Natural killer cell (primary cell): ENCODE measurements at places on chromosomes 3 and 15. TPM values are rescaled to one million over a fixed set of nuclear protein-coding genes. Genes with fewer than 3 reads are reported as not detected.

Gene U2SURP
- 172 TPM for total RNA-seq

DNA sequence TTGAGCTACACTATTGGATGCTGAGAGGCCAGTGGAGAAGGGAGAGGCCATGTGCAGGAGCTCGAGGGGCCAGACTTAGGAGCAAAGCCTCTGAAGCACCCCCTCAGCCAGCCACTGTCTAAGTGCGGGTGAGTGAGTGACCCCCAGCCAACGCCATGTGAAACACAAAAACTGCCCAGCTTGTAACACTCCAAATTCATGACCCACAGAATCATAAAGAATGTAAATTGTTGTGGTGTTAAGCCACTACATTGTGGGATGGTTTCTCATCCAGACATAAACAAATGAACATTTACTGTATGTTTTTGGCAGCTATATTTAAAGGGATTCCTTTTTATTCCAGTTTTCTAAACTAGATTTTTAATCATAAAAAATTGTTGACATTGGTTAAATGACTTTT, 27.2 kb upstream of the TMEM158 start:
- no peak for DNase-seq

DNA sequence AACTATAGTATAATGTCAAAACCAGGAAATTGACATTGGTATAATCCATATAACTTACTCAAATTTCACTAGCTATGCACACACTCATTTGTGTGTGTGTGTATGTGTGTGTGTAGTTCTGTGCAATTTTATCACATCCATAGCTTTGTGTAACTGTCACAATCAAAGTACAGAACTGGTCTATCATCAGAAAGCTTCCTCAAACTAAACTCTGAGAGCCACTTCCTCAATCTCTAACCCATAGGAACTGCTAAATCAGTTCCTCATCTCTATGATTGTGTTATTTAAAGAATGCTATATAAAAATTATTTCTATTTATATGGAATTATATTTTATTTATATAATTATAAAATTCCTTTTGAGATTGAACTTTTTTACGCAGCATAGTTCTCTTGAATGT, 18.1 kb downstream of the LNP1 start:
- no peak for DNase-seq

DNA sequence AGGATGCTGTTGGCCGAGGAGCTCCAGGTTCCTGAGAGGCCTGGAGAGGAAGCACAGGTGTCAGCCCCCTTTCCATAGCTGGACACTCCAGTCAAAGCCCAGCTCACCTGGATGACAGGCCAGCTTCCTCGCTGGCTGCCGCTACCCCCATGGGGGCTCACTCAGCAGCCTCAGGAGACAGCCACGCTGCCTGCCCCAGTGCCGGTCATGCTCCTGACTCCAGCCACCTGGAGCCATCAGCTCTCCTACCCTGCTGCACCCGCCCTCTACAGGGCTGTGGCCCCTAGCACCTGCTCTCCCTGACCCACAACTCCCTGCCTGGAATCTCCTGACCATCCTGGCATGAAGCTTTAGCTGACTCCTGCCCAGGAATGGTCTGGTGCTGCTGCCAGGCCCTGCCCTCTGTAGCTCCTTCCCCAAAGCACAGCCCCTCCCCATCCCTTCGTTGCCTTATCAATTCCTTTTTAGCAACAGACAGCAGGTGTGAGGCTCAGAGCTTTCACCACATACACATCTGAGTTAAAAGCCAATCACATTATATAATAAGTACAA, 94.2 kb downstream of the NUP210 start:
- no peak for DNase-seq

Gene FGF12
- total RNA-seq: not detected

Gene USP8
- 81.0 TPM for total RNA-seq

DNA sequence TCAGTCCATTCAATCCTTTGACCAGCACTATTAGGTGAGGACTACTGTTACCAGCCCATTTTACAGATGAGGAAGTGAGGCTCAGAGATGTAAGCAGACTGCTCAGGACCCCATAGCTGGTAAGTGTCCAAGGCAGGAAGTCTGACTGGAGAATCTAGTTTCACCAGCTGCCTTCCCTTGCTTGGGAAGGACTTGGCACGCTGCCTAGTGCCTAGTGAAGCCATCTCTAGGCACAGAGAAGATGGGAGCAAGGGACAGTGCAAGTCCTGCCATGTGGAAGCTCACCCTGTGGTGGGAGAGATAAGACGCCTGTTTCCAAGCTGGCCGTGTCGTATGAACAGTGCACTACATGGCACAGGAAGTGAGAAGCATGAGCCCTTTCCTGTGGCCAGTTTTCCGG, 111.8 kb upstream of the TMC3 start:
- DNase-seq: no peak

Gene RAB6B
- total RNA-seq: 2.7 TPM

GRCh38 chr3:8490079-8490552, 11.5 kb upstream of the LMCD1 start:
- DNase-seq: no peak

- no peak for DNase-seq
Measured at GRCh38 chr3:120793601-120794000, 51.1 kb downstream of the GTF2E1 start.

Gene GNAT1
- not detected for total RNA-seq

- DNase-seq: no peak
Measured at GRCh38 chr15:58463815-58464650, 32.2 kb downstream of the LIPC start.

Gene CLDN16
- not detected for total RNA-seq

DNA sequence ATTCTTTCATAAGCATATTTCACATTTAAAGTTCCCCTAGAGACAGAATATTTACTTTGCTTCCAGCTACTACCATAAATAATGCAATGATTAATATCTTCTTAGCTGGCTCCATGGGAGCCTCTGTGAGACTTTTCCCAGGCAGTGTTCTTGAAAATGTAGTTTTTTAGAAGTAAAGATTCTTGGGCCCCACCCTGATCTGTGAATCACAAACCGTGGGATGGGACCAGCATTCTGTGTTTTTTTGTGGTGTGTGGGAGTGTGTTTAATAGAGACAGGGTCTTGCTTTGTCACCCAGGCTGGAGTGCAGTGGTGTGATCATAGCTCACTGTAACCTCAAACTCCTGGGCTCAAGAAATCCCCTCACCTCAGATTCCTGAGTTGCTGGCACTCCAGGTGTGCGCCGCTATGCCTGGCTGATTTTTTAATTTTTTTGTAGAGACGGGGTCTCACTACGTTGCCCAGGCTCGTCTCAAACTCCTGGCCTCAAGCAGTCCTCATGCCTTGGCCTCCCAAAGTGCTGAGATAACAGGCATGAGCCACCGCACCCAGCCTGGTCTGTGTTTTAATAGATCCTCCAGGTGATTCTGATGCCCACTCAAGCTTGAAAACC, 83.0 kb downstream of the KLHL25 start:
- no peak for DNase-seq

Gene CELF6
- total RNA-seq: 2.8 TPM

DNA sequence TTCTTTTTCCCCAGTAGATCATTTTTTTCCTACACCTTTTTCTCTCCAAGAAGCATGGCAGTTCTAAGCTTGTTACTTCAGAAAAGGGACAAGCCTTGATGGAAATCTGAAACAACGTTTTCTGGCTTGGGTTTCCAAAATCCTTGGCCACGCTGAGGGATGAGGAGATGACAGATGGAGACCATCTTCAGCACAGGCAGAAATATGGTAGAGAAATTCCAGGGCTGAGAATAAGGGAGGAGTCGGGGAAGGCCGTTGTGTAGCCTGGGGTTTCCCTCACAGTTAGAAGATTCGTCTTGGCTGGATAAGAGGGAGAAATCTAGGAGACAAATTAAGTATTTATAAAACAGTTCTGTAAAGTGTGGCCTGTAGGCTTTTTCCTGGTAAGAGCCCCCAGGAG, 33.9 kb upstream of the STT3B start:
- no peak for DNase-seq

- DNase-seq: no peak
Measured at GRCh38 chr3:62249484-62249776, 123.9 kb downstream of the FEZF2 start.

DNA sequence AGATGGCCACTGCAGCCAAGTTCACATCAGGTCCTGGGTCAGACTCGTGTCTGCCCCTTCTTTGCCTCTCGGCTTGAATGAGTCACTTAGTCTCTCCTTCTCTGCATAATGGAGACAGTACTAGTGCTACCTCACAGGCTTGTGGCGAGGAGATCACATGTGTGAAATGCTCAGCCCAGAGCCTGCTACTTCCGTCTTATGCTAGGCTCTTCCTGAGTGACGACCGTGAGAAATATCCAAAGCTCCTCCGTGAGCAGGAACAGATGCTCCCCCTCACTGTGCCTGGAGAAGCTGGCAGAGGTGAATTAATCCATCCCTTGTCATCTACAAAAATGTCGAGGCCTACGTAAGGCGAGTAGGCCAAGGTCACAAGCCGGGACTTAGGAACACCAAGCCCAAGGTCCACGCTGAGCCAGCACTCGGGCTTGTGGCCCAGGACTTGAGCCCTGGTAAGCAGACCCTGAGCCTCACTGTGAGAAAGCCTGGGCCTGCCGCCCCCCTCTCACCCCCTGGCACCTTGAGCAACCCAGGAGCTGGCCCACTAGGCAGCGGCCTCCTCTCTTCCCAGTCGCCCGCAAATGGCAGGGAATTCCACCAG, 17.9 kb downstream of the PAK6 start:
- DNase-seq: peak; percentile 63

DNA sequence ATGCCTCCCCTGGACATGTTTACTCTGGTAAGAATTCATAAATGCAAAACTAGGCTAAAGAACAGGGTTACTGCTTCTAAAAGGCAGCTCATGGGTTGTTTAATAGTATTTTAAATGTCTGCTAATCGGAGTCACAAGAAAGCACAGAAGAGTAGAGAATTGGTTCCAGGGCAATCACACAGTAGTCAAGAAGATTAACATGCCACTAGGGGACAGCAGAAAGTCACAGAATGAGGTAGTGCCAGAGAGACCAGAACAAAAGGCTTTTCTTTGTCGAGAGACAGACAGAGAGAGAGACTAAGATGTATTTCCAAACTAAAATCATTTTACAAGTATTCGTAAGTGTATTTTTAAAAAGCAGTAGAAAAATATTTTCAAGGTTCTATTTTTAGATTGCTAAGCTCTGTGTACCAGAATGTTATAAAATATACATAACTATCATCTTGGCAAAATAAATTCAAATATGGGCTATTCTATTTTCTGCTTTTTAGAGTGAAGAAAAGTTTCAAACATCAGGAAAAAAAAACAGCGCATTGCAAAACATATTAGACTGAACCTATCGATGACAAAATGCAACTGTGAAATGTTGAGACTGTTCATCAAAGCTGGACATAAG, 78.3 kb upstream of the CDIN1 start:
- peak; percentile 41 for DNase-seq

Gene CHAC1
- not detected for total RNA-seq

- no peak for DNase-seq
Measured at GRCh38 chr3:84943379-84943778, 15.4 kb upstream of the CADM2 start.

Gene LRRC31
- total RNA-seq: not detected

- DNase-seq: no peak
Measured at GRCh38 chr15:59304807-59305206, 67.9 kb downstream of the MYO1E start.

Gene NMNAT3
- total RNA-seq: 1.6 TPM

Gene GOLGA6L7
- not detected for total RNA-seq

DNA sequence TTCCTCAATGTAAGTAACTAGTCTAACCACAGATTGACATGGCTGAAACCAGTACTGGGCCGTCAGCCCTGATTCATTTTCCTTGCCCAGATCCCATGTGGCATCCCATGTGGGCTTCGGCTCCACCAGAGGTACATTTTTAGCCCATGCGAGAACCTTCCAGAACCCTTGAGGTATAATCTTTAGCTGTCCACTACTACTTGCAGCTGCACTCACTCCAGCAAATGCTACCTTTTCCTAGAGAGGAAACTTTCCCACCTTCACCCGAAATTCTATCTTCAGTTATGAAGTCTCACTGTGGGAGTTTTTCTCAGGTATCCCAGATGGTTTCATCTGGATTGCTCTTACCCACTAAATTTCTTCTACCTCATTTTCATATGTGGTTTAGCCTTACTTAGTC, 907.2 kb downstream of the ROBO1 start:
- no peak for DNase-seq

- DNase-seq: no peak
Measured at GRCh38 chr3:156449710-156450574, 105.0 kb downstream of the SSR3 start.

DNA sequence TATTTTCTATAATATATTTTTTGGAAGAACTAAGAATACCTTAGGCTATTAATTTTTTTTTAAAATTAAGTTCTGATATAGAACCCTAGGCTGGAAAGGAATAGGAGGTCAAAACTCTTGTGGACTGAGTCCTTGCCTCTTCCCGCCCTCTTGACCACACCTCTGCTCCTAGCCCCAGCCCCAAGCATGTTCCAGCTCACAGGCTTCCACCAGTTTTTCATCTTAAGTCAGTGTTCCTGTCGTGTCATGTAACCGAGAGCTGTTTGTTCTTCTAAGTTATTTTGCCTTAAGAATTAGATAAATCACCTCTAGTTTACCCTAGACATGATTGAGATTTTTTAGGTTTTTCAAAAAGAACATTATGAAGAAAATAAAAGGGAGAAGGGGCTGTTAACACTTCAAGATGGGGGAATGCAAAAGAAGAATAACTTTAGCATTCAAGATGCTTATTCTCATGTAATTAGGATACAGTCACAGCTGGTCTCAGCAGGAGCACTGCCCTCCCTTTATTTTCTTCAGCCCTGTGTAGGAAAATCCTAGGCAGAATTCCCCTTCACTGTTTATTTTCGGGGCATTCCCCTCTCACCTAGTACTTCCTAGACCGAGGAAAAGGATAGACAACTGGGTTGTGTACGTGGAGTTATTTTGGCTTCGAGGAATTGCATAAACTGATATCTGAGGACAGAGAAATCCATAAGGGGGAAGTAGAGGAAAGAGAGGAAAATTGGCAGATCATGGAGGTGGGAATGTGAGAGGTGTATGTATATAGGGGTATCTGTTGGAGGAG, 110.2 kb downstream of the CMSS1 start:
- DNase-seq: no peak

DNA sequence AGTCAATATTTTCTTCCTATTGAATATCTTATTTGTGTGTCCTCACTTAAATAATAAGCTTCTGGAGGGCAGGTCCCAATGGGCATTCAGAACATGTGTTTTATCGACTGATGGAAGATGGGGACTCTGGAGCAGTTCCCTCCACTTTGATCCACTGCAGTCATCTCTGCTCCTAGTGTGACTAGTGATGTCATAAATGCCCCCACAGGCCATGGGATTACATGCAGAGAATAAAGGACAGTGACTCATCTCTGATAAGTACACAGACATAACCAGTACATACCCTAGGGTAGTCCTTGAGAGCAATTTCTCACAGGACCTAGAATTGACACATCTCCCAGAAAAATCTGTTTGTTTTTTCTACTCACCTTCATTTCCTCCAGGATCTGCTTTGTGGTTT, 49.4 kb upstream of the FMN1 start:
- no peak for DNase-seq

Gene CFAP100
- not detected for total RNA-seq

DNA sequence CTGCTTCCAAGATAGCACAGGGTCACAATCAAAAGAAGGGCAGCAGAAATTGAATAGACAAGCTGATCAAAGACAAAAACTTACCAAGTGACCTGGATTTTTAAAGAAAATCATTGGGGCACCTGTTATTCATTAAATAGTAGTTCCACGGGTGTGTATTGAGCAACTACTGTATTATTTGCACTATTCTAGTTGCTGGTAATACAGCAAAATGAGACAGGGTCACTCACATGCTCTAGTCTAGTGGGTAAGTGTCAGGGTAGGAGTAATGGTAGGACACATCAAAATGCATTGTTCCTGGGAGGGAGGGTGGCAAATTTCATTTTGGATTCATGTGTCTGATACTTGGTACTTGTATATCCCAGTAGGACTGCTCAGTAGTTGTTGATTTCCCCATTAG, 127.9 kb downstream of the SQOR start:
- DNase-seq: no peak
